ENCODE measurements at places on chromosomes 2 and 18.

GRCh38 chr2:105933906-105934305 lies 189.2 kb downstream of the NCK2 start:
- DNase-seq = no peak

DNA sequence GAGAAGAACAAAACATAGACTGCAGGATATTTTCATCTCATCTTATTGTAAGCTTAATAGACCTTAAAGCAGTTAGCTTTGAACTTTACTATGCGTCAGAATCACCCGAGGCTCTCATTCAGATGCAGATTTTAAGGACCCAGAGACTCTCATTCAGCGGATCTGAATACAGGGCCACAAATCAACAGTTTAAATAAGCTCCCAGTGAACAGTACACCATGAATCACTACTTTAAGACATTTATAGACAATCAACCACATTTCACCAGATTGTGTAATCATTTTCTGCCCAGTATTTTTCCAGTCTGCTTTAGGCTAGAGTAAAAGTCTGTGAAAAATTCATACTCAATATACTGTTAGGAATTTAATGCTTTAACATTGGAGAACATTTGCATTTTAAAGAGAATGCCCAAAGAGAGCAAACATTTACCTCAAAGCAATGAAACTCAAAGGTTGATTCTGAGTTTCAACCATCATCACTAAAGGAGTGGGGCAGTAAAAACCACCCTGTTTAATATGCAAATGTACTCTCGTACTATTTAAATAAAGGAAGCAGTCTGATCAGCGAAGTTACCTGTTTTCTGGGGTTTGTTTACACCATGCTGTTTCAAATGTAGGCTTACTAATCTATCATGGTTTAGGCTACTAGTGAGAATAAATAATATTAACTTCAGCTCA lies 11.0 kb upstream of the ALPK2 start:
- DNase-seq = no peak

GRCh38 chr2:73836141-73836943 lies 7.6 kb downstream of the STAMBP start:
- no peak for DNase-seq

DNA sequence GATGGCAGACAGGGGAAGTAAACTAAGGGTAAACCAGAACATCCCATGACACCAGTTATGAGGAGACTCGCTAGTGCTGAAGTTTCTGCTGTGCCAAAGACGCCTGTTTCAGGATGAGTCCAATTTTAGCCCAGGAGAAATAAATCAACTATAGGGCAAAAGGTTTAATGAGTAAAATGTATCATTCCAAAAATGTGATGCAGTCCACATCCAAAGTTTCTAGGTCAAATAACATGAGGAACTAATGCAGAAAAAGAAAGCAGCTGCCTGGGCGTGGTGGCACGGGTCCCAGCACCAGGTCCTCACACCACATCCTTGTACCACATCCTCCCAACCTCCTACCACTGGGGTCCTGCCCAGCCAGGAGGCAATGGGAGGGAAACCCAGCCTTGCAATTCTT lies 126.9 kb upstream of the CTAGE1 start:
- no peak for DNase-seq

- DNase-seq = no peak
These were observed 29.1 kb downstream of the SP140L start for GRCh38 chr2:230356084-230356483.

DNA sequence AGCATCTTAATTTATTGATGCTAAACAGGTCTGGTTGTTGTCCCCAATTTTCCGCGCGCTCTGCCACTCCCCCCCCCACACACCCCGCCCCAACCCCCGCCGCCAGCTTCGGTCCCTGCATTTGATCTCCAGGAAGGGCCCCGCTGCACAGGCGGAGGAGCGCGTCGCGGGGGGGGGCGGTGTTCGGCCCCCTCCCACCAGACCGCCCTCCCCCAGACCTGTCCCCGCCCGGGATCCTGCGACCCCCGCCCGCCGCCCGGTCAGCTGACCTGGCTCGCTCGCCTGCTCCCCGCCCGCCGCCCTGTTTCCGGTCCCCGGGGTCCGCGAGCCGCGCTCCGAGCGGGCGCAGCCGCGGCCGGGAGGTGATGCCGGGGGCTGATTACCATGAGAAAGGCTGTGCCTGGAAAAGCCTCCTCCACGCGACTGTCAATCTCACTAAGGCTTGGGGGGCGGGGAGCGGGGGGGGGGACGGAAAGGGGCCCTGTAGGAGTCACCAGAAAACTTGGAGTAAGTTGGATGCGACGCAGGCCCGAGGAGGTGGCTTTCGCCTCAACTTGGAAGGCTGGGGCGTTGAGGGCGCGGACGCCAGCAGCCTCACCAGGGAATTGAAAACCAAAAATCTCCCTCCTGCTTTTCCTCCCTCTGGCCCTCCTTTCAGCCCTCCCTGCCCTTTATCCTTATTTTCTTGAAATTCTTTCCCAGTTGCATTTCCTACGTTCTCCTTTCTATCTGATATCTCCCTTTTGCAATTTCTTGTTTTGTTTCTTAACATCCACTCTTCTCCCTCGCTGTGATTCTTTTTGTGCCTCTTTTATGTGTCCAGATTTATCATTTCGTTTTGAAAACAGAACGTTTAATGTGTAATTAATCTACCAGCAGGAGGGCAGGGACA lies 4.4 kb upstream of the ZEB2 start:
- DNase-seq = no peak

- peak; percentile 39 for DNase-seq
These were observed 17.7 kb downstream of the EIF4E2 start for GRCh38 chr2:232568161-232568560.
